Retina (tissue), 1 donor: ENCODE measurements at places on chromosomes 12 and 14.

DNA sequence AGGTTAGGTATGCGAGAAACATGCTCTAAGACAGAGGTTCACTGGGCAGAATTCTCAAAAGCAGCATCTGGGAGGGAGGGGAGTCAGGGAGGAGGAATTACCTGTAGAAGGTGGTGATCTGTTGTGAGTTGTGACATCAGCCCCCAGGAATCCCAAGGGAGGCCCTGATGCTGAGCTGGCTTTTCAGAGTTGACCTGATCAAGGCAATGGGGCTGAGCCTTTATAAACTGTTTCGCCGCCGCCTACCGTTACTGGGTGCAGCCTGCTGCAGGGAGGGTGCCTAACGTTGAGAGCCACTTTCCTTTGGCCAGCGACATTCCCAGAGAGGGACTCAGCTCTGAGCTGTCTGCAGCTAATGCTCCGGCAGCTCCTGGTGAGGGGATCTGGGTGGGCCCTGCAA is 257.9 kb upstream of the TMEM132C start:
- DNase-seq, result no peak

- DNase-seq, result no peak
Measured at GRCh38 chr12:46530373-46531056, 157.9 kb upstream of the SLC38A2 start.

DNA sequence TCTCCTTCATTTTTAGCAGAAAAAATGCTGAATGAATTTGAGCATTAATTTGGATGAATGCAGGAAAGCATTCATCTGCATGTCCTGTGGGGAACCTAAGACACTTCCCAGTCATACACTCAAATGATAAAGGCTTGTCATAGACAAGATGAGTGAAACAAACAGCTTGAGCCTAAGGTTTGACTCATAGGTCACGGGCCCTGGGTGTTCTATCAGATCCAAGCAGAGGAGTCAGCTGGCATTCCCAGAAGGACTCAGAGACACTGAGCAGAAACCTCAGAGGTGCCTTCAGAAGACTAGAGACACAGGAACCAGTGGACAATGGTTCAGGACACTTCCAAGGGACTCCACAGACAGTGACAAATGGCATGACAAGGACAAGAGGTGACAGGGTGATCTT is 183.9 kb downstream of the NTF3 start:
- DNase-seq, result no peak

DNA sequence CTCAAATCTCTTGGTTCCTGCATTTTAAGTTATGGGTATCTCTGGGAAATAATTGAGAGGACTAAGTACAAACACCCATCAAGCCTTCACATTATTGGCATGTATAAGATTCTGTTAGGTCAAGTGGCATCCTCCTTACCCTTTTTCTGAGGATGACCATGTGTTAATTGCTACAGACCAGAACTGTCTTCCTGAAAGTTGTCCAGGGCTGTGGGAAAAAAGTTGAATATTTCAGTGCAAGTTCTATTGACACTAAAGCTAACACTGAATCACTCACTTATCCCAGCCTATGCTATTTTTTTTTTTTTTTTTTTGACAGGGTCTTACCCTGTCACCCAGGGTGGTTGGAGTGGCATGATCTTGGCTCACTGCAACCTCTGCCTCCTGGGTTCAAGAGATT is 130.1 kb upstream of the HIF1A start:
- DNase-seq, result no peak

GRCh38 chr14:35897616-35898111 is 71.5 kb downstream of the BRMS1L start:
- DNase-seq, result peak; percentile 67

DNA sequence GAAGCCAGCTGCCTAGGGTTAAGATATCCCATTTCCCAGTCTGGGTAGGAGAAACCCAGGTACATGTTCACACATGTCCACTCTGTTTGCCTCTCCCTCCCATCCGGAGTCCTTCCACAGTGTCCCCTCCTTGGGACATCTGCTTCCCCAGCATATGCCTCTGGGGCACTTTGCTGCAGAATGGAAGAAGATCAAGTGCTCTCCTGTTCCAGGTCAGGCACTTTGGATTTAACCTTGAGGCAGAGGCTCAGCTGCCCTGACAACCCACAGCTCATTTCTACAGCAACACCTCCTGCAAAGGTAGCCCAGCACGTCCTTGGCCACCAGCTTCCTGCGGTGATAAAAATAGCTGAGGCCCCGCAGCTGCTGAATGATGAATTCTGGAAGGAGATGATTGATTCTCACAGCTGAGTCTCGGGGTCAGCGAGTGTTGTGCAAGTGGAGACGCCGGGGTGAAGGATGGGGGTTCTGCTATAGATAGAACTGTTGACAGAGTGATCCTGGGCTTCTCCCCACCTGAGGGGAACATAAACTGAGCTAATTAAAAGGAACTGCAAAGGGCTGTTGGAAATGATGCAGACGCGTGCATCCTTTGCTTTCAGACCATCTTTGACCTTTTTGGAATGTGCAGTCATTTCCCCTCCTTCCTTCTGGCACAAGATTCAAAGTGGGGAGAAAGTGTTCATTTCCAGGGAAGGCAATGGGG is 145.0 kb downstream of the SLC38A6 start:
- DNase-seq, result no peak

DNA sequence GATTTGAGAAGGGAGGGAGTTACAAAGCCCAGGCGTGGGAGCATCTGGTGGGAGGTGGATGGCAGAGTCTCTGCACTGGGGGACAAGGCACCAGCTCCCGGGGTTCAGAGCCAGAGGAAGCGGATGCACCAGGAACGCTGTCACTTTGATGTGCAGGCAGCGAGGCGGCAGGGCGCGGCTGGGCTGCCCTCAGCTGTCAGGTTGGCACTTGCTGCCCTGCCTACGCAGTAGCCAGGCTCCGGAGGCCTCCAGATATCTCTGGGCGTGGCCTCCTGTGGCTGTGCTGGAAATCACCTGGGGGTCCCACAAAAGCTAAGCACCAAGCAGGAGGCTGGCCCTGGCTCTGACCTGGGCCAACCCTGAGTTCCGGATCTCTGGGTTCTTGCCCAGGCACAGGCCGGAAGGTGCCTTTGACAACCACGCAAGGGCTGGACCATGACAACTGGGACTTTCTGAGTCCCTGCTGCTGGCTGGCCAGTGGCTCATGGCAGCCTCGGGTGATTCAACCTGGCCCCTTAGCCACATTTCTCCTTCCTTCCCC is 62.1 kb upstream of the MAP1LC3B2 start:
- peak; percentile 32 for DNase-seq

DNA sequence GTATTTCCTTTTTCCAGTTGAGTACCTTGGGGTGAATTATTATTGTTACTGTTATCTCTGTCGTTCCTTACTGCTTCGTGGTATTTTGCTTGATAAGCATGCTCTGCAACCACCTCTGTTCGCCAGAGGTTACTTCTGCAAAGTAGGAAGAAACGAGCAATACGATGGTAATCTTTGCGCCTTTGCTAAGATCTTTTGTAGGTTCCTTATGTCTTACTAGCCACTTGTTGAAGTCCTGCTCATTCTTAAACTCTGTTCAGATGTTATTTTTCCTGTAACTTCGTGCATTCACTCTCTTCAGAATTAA is 729 bp upstream of the M6PR start:
- no peak for DNase-seq

DNA sequence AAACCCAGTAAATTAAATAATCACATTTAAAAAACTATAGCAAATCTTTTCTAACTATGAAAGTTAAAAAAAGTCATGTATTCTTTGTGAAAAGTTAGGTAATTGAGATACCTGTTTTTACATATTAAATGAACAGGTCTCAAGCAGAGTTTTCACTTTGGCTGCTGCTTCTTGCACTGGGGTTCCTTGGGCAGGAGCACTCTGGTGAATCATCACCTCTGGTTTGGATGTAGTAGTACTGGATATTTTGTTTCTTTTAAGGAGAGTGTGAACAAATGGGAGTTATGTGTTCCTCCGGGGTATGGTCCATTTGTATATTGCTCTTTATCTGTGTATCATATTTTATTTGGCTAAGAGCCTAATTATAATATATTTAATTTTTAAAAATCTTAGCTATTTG is 82.7 kb downstream of the FUT8 start:
- no peak for DNase-seq

DNA sequence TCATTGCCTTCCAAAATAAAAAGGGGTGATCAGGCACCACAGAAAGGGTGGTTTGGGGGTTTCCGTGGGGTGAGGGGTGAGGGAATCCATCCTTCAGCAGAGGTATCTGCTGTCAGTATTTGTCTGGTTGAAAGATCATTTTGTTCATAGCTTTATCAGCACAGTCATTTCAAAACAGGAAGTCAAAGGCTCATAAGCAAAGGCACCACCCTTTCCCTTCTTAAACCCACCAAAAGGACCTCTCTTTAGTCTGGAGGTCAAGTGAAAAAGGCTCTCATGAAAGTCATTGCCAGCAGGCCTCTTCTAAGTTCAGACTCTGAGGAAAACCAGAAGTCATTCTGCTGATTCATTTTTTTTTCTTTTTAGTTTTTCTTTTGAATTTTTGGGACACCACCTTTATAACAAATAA is 6.2 kb downstream of the CHST11 start:
- DNase-seq, result no peak

DNA sequence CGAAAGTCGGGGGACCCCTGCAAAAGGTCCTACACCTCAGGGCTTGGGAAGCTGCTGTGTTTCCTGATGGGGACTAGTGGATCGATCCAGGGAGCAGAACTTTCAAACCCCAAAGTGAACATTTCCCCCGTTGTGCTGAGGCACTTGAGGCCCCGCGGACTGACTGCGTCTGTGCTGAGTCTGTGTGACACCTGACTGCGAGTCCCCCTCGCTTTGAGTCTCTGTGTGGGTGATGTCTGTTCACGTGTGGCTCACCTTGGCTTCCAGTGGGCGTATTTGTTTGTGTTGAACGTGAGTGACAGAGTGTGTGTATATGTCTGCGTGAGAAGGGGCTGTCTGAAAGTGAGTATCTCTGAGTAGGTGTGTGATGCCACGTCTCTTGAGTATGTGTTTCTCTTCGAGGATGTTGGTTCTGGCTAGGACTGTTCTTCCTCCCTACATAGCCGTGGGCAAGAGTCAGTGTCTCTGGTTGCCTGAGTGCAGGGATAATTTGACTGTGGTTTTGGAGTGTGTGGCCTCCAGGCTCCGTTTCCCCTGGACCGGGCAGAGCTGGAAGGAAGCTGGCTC is 1.3 kb downstream of the TEAD4 start:
- DNase-seq, result no peak

DNA sequence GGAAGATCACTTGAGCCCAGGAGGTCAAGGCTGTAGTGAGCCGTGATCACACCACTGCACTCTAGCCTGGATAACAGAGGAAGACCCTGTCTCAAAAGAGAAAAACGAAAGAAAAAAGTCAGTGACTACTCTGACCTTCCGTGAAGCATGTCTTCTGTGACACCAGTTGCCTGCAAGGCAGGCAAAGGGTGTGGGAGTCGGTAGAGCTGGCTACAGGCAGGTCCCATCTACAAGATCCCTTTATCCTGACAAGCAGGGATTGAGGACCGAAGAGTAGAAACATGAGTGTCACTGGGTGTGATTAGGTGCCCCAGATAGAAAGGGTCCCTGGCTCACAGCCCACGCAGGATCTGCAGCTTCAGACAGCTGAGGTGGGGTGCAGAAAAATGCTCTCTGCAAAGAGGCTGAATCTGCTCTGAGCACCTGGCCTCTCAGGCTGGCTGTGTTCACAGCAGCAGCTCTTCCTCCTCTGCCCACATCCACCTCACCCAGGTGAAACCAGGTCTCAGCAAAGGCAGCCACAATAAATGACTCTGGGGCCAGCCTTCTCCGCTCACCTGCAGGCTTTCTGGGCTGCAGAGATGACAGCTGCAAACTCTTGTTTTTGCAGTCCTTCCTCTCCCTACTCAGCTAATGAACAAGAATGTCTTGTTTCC is 28.6 kb upstream of the HSP90B1 start:
- DNase-seq, result no peak

- peak; percentile 81 for DNase-seq
Measured at GRCh38 chr12:124913474-124914391, 717 bp downstream of the UBC start.

DNA sequence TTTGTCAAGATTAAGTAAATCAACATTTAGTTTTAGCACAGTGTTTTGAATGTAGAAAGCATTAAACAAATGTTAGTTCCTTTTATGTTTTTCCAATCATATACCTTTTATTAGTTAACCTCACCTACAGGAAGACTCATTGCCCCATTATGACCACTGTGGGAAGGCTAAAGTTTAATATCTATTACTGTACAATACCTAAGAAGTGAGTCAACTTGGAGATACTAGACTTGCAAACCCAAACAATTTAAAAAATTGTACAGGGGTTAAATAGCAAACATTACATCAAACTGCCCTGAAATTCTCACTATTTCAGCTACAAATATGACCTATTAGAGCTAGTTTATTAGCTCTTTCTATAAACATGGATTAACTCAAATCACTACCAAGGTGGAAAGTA is 8.6 kb upstream of the G2E3 start:
- DNase-seq, result no peak
